ENCODE measurements at places on chromosomes 2 and 18. TPM values are rescaled to one million over a fixed set of nuclear protein-coding genes. Genes with fewer than 3 reads are reported as not detected.

TEKT4 gene
- not detected for total RNA-seq

MEMO1 gene
- 19.0 TPM for total RNA-seq

SLC9A4 gene
- total RNA-seq = not detected

ALPP gene
- total RNA-seq = not detected

GRCh38 chr2:231104115-231104713, 20.6 kb downstream of the HTR2B start:
- no peaks in the 10 kb centered on the region for H3K36me3 ChIP-seq
- no peaks in the 10 kb centered on the region for H3K27me3 ChIP-seq
- no peak overlapping the region for H3K4me3 ChIP-seq
- H3K27ac ChIP-seq = no peak overlapping the region
- DNase-seq = peak; percentile 38

DNA sequence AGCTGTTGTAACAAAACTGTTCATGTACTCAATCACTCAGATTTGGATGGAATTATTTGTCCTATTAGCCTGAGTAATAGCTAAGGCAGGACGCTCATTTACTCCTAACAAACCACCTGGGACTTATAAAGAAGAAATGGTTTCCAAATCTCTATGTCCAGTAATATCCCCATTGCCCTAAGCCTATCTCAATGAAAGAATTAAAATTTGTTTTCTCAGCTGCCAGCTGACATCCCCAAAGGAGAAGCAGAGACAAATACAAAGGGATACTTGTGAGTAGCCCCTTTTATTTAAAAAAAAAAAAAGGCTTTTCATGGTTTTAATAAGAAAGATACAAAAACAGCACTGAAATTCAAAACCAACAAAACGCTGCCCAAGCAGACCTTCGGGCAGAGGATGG, 211.4 kb upstream of the PARD3B start:
- no peak for DNase-seq
- H3K27me3 ChIP-seq = no peaks in the 10 kb centered on the region
- no peak overlapping the region for H3K4me3 ChIP-seq
- H3K27ac ChIP-seq = no peak overlapping the region
- H3K36me3 ChIP-seq = no peaks in the 10 kb centered on the region
- H3K4me1 ChIP-seq = no peaks in the 10 kb centered on the region

GRCh38 chr2:33488178-33488690, 11.8 kb downstream of the RASGRP3 start:
- DNase-seq = no peak
- H3K4me3 ChIP-seq = no peak overlapping the region
- H3K4me1 ChIP-seq = no peaks in the 10 kb centered on the region
- H3K27me3 ChIP-seq = no peaks in the 10 kb centered on the region
- no peaks in the 10 kb centered on the region for H3K36me3 ChIP-seq
- peak overlapping the region; percentile 58 for H3K27ac ChIP-seq

Data from Peyer's patch (tissue), 4 donors.